Gastroesophageal sphincter (tissue), 4 donors: ENCODE measurements at places on chromosomes 4 and X. TPM values are rescaled to one million over a fixed set of nuclear protein-coding genes. Genes with fewer than 3 reads are reported as not detected.
A peak's percentile ranks its signal among the peaks of the same experiment; 100 is the strongest.

- no peak for ATAC-seq
Measured at GRCh38 chr4:37219990-37220389, 24.6 kb upstream of the NWD2 start.

- ATAC-seq: no peak
Measured at GRCh38 chr4:76246025-76246424, 5.5 kb upstream of the FAM47E start.

DNA sequence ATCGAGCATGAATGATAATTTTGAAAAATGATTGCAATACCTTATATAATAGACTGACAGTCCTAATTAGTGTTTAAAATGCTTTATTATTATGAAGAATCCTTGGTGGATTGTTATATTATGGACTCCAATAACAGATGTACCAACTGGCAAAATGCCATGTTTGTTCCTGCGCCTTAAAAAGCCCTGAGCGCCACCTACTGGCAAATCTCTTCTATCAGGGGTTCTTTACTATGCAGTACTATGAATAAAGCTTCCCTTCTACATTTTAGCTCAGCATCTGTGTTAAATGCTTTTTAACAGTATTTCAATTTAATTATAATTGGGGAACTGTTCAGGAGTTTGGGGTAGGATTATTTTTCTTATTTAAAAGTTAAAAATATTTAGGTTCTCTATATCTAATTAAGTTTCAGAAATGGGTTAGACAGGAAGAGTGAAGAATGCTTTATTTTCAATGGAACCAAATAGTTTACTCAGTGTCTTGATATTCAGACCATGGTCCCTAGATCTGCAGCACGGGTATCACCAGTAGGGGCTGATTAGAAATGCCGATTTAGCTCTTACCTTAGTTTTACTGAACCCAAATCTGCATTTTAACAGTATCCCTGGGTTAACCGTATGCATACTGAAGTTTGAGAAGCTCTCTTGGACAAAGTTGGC is 20.0 kb downstream of the CFAP97 start:
- ATAC-seq: peak; percentile 63

GRCh38 chrX:72348247-72348979 is 42.7 kb upstream of the CITED1 start:
- ATAC-seq: no peak

DNA sequence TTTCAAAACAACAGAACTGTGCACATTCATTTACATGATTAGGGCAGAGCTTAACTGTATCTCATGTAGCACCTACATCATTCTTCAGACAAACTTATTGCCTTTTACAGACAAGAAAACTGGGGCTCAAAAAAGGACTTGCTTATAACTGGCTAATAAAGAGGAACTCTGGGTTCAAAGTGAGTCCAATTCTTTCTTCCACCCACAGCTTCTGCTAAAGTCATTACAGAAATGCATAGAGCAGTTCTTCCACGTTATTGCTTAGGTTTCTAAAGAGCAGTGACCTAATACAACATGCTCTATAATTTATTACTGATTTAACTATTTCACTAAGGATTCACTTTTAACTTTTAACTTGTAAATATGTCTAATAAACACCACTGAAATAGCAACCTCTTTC is 60.6 kb downstream of the ELOVL6 start:
- no peak for ATAC-seq

GRCh38 chr4:53221832-53222480 is 143.9 kb downstream of the SCFD2 start:
- ATAC-seq: no peak

- no peak for ATAC-seq
Measured at GRCh38 chr4:18390655-18391353, 369.2 kb upstream of the LCORL start.

GRCh38 chr4:3291969-3292570 is 751 bp upstream of the RGS12 start:
- peak; percentile 61 for ATAC-seq

DNA sequence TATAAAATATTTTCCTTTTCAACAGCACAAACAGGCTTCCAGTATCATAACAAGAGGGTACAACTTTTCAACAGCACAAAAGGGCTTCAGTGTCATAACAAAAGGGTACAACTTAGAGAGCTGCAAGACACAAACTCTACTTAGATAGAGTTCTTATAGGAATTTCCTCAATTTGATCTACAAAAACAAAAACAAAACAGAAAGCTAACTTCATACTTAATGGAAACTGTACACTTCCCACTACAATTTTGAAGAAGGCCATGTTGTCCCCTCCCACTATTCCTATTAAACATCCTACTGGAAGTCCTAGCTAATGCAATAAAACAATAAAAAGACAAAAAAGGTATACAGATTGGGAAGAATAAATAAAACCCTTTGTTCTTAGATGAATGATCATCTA is 96.7 kb downstream of the CENPC start:
- ATAC-seq: no peak

GRCh38 chr4:173498023-173498422 is 32.0 kb downstream of the HAND2 start:
- no peak for ATAC-seq

DNA sequence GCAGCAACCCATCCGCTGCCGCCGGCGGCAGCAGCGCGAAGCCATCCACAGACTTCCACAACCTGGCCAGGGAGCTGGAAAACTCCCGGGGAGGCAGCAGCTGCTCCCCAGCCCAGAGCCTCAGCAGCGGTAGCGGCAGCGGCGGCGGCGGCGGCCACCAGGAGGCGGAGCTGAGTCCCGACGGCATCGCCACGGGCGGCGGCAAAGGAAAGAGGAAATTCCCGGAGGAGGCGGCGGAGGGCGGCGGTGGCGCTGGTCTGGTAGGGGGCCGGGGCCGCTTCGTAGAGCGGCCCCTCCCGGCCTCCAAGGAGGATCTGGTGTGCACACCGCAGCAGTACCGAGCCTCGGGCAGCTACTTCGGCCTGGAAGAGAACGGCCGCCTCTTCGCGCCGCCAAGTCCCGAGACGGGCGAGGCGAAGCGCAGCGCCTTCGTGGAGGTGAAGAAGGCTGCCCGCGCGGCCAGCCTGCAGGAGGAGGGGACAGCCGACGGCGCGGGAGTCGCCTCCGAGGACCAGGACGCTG is 4.9 kb downstream of the PRDM8 start:
- ATAC-seq: peak; percentile 88

DNA sequence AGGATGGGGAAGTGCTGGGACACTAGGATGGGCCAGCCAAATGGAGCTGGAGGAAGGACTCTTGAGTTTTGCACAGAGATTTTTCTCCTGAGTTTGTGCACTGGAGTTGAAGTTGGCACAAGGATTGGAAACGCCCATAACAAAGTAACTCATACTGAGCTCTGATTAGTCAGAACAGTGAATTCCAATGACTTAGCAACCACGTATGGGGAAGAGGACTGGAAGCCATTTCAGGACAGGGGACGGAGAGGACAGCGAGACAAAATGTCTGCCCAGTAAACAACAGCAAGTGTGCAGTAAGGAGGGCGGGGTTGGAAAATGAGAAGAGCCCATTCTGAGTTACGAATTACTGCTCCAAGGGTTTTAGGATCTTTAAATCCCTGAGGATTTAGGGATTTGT is 5.9 kb downstream of the RIPPLY1 start:
- ATAC-seq: no peak

DNA sequence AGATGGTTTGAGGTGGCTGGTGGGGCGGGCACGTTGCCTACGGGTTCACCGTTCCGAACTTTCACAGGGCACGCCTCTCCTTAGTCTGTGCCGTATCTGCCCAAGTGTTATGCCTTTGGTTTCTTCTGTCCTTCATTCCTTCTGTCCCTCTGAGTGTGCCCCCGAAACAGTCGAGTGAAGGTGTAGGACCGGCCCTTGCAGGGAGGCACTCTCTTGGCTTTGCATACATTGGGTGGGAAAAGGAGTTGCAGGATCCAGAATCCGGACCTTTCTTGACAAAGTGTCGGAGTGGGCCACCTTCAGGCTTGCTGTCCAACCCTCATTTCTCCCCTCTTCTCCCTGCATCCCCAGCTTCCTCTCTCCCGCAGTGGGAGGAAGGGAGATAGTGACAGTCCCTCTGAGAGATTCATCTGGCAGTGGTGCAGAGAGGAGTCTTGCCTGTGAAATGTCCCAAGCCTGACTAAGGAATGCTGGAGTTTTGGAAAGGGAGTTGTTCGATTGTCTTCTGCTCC is 569 bp downstream of the ARFIP1 start:
- no peak for ATAC-seq

DNA sequence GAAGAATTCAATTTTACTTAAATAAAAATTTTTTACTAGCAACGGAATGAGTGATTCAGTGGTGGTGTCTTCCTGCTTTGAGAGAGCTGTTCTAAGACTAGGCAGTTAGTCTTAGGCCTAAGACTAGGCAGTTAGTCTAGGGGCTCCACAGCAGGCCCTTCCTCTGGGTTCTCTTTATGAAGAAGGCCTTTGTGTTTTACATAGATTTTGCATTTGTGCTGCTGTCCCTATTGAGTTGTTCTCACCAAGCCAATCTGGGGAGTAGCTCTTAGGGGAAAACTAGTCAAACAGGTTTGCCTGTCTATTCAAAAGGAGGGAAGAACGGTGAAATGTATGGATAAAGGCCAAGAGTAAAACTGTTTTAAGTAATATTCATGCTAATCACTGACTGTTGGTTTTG is 7.6 kb downstream of the UGT8 start:
- no peak for ATAC-seq

DNA sequence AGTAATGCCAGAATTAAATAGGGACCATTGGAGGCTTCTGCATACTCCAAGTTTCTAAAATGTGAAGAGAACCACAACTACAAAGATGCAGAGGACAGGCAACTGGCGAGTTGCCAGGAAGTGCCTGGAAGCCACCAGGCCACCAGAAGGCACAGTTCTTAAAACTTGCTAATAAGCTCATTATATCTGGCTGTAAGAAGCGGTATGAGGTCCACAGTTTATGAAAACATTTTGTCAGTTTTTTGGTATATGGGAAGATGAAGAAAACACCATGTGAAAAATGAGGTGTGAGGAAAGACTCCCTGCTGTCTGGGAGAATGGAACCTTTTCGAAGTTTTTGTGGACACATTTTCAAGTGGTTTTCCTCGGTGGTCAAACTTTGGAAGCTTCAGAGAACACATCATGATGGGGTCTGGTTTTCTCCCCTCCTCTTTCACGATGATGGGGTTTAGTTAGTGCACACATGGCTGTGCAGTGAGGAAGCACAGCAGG is 202.7 kb downstream of the NR3C2 start:
- no peak for ATAC-seq

GRCh38 chrX:132009350-132009749 is 13.8 kb upstream of the STK26 start:
- ATAC-seq: no peak

- ATAC-seq: no peak
Measured at GRCh38 chrX:44828008-44828605, 15.7 kb upstream of the DUSP21 start.

DNA sequence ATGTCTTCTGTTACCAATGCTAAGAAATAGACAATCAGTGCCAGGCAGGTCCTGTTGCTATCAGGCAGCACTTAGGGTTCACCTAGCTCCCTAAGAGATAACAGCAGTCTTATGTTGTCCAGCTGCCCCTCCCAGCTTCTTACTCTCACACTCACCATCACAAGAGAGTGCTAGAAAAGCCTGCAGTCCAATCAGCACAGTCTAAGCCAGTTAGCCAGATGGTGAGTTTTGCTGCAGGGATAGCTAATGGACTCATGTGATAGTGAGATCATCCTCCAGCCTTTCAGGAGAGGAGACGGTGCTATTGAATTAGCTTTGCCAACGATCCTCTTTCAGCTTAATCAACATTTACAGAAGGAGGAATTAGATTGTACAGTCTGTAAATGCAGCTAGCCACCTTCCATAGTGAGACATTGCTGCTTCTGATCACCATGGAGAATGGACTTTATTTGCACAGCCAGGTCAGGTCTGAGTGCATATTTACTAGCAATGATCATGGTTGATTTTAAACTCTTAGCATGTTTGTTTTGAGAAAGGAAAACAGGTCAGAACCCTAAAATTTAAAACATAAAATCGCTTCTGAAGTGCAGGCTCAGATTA is 438.3 kb downstream of the CENPC start:
- no peak for ATAC-seq

GRCh38 chr4:8225706-8226443 is 26.8 kb downstream of the SH3TC1 start:
- ATAC-seq: no peak

GRCh38 chr4:144574000-144574399 is 72.0 kb upstream of the HHIP start:
- ATAC-seq: no peak

DNA sequence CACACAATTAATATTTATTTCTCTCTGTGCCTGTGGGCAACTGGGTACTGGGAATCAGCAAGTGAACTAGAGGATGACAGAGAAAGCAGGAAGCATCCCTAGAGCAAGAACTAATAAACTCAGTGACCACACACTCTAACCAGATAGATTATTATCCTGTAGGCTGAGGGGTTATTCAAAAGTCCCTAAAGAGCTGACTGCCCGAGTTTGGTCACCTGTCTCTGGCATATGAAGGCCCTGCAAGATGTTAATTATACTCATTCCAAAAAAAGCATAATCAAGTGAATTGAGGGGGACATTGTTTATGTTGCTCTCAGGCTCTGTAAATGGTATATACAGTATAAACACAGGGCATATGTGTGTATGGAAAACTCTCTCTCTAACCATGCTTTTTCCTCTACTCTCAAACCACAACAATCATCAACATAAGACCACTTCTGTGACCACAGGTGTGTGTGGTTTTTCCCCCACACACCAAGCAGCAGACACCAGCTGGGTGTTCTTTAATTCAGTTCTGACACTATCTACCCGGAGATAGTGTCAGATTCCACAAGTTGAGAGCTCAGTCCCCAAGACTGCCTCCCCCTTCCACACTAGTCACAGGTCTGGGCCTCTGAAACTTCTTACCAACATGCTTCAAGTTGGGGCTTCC is 6.2 kb upstream of the HPSE start:
- no peak for ATAC-seq

- ATAC-seq: peak; percentile 35
Measured at GRCh38 chrX:9339603-9340491, 125.0 kb upstream of the TBL1X start.

- no peak for ATAC-seq
Measured at GRCh38 chrX:150543230-150544155, 24.9 kb upstream of the MTM1 start.

GRCh38 chrX:108348525-108348924 is 89.7 kb downstream of the COL4A6 start:
- no peak for ATAC-seq

- ATAC-seq: no peak
Measured at GRCh38 chrX:8647176-8647575, 84.8 kb downstream of the ANOS1 start.

Gene GYPE
- 0.47 TPM for total RNA-seq

Gene CXXC4
- 4.8 TPM for total RNA-seq

Gene FAM47E
- 1.1 TPM for total RNA-seq

Gene SASH3
- 3.4 TPM for total RNA-seq

Gene CLDN22
- not detected for total RNA-seq

Gene SHISA3
- 8.2 TPM for total RNA-seq

Gene BTC
- total RNA-seq: 40.1 TPM

Gene DSPP
- not detected for total RNA-seq

Gene GYPA
- total RNA-seq: not detected

Gene FGG
- total RNA-seq: not detected

Gene SLC25A43
- 18.0 TPM for total RNA-seq

Gene UCP1
- total RNA-seq: not detected

Gene SH3D19
- total RNA-seq: 136 TPM

Gene CCNA2
- total RNA-seq: 0.89 TPM

Gene TMPRSS11B
- 0.40 TPM for total RNA-seq

Gene PHKA1
- 19.7 TPM for total RNA-seq

Gene CXCL3
- not detected for total RNA-seq

Gene HSFX2
- not detected for total RNA-seq

Gene ARMCX5
- 4.6 TPM for total RNA-seq

Gene COX7B
- total RNA-seq: 504 TPM
